ENCODE measurements at places on chromosomes 16 and 17. TPM values are rescaled to one million over a fixed set of nuclear protein-coding genes. Genes with fewer than 3 reads are reported as not detected.

GRCh38 chr16:22092143-22092933 is at the start of gene VWA3A:
VWA3A (plus strand) TSS chr16:22092541; CDS start chr16:22092638, 97 bp downstream.
- DNase-seq, result no peak

KRTAP1-5 gene
- total RNA-seq, result not detected

DNA sequence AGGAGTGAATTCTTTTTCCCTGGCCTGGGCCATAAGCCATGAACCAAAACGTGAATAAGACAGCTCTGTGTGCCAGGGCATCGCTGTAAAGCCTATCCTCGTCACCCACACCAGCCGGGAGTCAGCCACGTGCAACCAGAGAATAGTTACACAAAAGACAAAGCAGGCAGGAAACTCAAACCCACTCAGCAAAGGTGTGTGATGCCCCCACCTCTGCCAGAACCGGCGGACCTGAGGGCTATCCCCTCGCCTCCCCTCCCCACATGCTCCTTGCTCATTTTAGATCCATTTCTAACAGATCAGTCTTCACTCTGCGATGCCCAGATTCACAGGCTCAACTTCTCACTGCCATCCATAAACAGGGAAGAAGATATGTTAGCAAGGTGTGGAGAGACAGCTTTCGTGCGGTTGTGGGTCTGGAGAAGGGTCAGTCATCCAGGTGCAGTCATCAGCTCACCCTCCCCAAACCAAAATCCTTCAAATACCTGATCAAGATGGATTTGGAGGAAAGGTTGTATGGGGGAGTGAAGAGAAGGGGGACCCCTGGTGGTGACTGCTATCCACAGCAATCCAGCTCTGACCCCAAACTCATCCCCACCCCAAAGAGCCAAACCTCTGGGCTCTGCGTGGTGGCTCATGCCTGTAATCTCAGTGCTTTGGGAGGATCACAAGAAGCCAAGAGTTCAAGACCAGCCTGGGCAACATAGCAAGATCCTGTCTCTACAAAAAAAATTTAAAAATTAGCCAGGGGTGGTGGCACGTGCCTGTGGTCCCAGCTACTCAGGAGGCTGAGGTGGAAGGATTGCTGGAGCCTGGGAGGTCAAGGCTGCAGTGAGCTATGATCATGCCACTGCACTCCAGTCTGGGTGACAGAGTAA is 219.2 kb downstream of the C16orf78 start:
- no peak for DNase-seq

NPIPA2 gene
- total RNA-seq, result 3.4 TPM

GRCh38 chr16:31105677-31106213 is 2.4 kb upstream of the BCKDK start:
- DNase-seq, result peak; percentile 94

DNA sequence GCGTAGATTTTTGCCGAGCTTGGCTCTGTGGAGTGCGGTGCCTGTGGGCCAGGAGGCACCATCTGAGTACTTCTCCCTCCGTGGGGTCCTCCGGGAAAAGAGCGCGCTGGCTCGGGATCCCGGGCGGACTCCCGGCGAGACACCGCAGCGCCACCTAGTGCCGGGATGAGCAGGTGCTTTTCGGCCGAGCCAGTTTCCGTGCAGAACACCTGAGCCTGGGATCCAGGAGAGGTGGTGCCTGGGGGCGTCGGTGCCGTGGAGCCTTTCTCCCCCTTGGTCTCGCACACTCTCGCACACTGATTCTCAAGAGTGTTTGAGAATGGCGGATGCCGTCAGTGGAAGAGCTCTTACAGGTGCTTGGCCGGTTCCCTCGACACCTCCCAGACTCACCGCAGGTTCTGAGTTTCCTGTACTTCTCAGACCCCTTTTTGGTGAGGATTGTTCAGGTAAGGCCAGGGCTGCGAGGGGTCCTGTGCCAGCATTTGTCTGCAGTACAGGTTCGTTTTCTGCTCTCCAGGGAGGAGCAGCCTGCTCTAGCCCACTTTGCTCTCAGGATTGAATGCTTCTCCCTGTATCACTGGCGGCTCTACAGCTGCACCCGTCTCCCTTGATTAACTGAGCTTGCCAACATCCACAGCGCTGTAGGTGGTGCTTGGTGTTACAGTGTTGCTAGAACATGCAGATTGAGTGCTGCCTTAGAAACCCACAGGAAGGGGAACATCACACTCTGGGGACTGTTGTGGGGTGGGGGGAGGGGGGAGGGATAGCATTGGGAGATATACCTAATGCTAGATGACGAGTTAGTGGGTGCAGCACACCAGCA is 23.3 kb downstream of the TBCD start:
- DNase-seq, result peak; percentile 85

DNA sequence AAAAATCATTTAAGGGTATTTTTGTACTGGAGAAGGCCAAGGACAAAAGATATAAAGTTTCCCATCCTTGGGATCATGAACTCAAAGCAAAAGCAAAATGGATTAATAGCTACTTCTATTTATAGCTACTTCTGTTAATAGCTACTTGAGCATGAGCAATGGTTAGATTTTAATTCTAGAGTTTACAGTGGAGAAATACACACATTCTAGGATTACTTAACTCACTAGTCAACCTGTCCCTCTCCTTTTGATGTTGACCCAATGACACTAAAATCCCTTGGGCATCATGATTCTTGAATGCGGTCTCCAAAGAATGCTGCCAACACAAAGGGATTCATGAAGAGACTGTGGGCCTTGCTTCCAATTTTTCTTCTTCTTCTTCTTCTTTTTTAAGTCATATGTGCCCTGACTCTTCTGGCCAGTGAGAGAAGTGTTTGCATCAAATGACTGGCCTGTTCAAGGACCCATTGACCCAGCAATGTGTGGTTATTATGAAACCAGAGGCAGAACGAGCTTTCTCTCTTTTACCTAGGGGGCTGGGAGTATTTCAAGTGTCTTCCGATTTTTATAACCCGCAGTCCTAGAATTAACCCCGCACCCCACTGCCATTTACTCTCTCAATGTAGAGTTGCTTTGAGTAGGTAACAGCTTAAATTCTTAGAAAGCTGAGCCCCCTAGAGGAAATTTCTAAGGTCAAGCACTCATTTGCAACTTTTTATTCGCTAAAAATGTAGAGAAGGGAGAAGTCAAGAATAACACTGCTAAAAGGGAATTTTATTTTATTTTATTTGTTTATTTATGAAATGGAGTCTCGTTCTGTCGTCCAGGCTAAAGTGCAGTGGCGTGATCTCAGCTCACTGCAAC is 34.6 kb downstream of the OTOA start:
- DNase-seq, result no peak

GAS2L2 gene
- 0.27 TPM for total RNA-seq

GRCh38 chr16:66574531-66574930 is 4.7 kb upstream of the CMTM2 start:
- DNase-seq, result no peak

- DNase-seq, result peak; percentile 88
These were observed 56.8 kb downstream of the BEAN1 start for GRCh38 chr16:66483689-66484452.

- DNase-seq, result no peak
These were observed 288.9 kb upstream of the CDH11 start for GRCh38 chr16:65410801-65411200.

DNA sequence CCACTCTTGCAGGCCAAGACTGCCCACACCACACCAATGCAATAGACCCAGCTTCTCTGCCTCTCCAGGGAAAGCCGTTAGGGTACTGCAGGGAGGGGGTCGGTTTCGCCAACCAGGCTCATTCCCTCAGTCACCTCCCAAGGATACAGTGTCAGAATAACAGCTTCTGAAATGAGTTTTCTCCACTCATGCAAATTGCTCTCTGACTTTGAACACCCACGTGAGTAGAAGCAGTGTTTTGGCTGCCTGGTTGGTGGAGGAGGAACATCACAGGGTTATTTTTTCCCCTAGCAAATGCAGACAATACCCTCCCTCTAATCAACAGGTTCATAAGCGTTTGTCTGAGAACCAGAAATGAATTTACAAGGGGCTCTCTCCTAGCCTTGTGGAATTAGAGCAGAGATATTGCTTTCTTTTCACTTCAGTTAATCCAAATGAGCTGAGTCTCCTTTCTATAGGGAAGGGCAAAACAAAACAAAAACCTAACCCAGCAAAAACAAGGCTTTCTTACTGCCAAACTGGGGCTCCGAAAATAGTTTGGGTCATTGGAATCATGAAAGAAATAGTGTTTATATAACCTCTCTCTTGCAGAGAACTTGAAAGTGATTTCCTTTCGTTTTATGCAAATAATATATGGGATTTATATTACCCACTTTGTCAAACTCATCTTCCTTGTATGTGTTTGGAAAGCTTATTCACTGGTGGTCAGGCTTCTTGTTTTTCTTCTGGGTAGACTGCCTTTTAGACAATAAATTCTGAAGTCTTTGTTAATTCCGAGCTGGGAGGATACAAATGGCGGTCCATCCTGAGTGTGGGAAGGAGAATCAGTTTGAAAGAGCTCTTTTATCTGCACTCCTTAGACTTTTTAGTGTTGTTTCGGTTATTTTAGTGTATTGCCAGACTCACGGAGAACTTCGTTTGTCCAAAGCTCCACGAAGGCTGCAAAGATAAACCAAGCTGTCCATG is 229.9 kb downstream of the MSI2 start:
- DNase-seq, result no peak

GRCh38 chr16:54585998-54586340 is 299.4 kb upstream of the IRX3 start:
- DNase-seq, result no peak

- DNase-seq, result no peak
These were observed 19.2 kb upstream of the HOXB13 start for GRCh38 chr17:48747445-48748363.

FN3K gene
- 92.6 TPM for total RNA-seq

UTS2R gene
- total RNA-seq, result 2.1 TPM

GRCh38 chr17:73591296-73592078 is 52.8 kb downstream of the SDK2 start:
- DNase-seq, result no peak

GRCh38 chr16:81553814-81554675 is 109.4 kb downstream of the CMIP start:
- DNase-seq, result no peak

DNA sequence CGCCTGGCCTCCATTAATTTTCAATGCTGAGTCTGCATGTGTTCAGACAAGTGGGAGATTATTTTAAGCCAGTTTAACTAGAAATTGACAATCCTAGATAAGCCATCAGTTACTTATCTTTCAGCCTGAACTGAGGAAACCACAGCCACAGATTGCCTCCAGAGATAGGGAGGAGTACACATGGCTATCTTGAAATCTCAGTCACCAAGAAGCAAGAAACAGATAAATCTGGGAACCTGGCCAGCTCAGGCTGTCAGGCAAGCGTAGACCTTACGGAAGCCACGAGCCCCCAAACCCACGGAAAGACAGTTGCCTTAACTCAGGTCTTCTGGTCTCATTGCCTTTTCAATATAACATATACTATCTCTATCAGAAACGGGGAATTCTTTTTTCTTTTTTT is 2.0 kb upstream of the GLG1 start:
- no peak for DNase-seq

DNA sequence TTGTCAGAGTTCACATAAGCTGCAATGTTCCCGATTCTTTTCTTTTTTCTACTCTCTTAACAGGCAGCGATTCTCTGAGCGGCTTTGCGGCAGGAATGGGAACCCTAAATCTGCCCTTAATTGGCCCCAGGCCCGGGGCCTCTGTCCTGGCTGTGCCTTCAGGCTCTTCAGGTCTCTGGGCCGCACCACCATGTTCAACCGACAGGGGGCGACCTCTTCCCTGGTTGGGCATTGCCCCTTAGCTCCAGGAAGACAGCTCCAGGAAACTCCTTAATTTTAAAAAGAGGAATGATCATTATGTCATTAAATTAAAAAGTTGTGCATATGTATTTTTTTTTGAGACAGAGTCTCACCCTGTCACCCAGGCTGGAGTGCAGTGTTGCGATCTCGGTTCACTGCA is 20.3 kb downstream of the CACNG5 start:
- no peak for DNase-seq

DNA sequence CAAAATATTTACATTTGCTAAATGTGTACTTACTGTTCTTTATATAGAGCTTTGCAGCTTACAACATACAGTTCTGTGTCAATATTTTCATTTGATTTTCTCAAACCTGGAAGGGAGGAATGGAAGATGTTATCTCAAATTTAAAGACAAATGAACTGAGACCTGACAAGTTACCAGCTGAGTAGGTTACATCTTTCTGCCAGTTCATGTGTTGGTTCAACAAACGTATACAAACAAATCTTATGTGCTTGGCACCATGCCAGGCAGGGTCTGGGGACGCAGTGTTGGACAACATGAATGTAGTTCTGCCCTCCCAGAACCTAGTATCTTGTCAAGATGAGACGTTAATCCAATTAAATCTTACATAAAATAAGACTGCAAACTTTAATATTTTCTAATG is 507.5 kb upstream of the HSBP1 start:
- DNase-seq, result no peak

KRTAP2-1 gene
- total RNA-seq, result not detected

CNTROB gene
- total RNA-seq, result 10.8 TPM

DNA sequence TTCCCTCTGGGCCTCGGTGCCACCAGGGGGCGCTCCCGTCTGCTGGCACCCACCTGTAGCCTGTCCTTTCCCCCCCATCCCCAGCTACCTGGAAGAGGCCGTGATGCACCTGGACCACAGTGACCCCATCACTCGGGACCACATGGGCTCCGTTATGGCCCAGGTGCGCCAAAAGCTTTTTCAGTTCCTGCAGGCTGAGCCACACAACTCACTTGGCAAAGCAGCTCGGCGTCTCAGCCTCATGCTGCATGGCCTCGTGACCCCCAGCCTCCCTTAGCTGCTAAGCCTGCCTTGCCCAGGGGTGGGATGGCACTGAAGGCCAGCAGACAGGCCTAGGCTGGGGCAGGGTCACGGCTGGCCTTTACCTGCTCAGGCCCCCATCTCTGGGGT is 818 bp upstream of the NRN1L start:
- DNase-seq, result peak; percentile 79

GRCh38 chr17:47239967-47240651 is 13.5 kb upstream of the ITGB3 start:
- peak; percentile 68 for DNase-seq

DNA sequence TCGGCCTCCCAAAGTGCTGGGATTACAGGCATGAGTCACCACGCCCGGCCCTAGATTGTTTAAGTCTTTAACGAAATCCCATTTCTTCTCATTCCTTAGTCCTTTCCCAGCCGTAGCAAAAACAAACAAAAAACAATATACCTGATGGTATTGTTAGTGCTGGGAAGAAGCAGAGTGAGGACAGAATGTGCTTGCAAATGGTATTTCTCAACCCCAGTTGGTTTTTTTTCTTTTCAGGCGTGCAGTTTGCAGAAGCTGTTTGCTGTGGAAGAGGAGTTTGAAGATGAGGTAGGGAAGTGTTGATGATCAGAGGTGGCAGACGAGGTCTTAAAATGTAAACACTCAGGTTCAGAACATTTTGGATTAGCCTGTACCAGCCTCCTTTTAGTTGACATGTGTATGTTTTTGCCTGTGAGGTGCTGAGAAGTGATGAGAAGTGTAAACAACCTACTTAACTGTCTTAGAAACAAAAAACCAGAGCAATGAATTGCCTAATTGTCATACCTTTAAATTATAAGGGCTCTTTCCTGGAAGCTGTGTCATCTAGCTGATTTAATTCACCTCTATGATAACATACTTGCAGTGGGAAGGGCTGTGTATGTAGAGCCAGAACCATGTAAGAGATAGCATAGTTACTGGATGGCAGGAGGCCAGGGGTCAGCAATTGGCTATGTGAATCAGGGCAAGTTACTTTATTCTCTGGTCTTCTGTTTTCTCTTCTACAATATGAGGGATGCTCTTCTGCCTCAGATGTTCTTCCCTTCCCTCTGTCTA is 3.4 kb downstream of the HROB start:
- DNase-seq, result peak; percentile 42
